ENCODE measurements at places on chromosomes 6 and 20.

- no peak for DNase-seq
These were observed 10.6 kb upstream of the WFDC8 start for GRCh38 chr20:45589725-45590124.

GRCh38 chr6:139881728-139882211 is 507.3 kb upstream of the CITED2 start:
- DNase-seq, result no peak

- no peak for DNase-seq
These were observed 21.9 kb downstream of the ECT2L start for GRCh38 chr6:138817799-138818198.

DNA sequence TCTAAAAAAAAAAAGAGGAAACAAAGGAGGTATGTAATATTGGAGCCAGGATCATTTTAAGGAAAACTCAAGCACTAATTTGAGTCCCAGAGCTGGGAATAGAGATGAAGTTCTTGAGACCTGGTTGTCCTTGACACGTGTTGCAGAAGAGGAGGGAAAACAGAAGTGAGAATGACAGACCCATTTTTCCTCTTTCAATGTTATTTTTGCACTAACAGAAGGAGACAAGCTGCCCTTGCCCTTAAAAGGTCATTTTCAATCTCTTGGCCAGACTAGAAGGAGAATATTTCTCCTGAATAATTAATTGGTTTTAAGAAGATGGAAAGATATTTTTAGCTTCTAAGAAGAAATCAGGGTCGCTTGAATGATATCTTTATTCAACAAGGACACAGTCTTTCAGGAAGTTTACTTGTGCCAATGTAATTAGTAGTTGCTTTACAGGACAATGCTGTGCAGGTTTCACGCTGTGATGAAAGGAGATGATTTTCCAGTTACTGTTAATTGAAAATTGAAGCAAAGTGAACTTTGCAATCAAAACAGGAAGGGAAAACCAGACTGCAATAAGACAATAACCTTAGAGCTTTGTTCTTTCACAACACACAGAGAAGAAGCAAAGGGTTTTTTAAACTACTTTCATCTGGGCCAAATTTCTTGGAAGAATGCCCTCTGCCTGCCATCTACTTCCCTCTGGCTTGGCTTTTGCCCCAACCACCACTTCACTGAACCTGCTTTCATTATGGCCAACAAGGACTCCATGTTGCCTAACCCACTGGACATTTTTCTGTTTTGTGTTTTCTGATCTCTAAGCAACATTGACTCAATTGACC is 107.8 kb upstream of the SHLD1 start:
- no peak for DNase-seq

DNA sequence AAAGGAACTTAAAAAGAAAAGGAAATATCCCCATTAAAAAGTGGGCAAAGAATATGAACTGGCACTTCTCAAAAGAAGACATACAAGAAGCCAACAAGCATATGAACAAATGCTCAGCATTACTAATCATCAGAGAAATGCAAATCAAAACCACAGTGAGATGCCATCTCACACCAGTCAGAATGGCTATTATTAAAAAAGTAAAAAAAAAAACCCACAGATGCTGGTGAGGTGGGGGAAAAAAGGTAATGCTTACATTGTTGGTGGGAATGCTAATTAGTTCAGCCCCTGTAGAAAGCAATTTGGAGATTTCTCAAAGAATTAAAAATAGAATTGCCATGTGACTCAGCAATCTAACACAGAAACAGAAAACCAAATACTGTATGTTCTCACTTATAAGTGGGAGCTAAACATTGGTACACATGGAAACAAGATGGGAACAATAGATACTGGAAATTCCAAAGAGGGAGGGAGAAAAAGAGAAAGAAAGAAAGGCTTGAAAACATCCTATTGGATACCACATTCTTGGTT is 437.1 kb downstream of the GRIK2 start:
- DNase-seq, result no peak

DNA sequence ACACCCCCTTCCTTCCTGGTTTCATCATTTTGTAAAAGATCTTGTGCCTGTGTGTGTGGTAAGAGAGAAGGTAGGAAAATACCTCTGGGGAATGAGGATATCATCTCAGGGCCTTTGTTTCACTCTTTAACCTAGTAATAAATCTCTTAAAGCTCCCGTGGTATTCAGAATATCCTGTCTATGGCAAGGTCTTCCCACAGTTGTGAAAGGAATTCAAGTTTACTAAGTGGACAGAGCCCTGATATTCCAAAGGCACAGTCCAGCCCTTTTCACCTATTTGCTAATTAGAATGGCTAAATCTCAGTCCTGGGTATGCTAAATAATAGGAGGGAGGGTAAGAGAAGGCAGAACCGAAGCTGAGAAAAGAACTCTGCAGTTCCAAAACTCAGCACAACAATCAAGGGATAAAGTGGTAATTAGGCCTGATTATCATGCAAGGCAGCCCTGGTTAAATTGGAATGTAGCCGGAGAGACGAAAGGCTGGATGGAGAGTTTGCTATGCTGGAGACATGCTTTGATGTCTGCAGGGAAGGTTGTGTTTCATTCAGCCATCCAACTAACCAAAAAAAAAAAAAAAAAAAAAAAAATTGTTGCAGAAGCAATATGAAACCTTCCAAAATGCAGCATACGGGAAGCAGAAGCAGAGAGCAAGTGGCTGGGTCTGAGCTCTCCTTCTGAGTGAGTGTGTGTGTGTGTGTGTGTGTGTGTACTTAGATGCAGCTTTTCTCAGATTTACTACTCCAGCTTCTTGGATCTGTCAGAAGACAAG is 28.5 kb upstream of the PIM1 start:
- peak; percentile 45 for DNase-seq

GRCh38 chr6:118744261-118744941 is 93.0 kb upstream of the CEP85L start:
- DNase-seq, result no peak

GRCh38 chr6:120965814-120966213 is 368.5 kb downstream of the TBC1D32 start:
- no peak for DNase-seq

DNA sequence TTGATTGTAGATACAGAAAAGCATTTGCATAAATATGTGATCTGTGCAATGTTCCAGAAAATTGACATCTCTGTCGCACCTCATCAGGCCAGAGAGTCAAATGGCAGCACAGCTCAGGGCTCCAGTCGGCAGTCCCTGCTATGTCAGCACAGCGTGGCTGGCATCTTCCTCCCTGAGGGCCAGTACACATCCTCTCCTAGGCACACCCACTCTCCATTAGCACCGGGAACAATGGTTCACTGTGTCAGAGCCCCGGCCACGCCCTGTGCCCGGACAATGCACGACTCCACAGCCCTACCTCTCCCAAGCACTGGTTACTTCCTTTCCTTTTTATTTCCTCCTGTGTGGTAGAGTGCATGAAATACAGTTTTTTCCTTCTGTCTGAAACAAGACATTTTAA is 114.9 kb downstream of the FOXC1 start:
- no peak for DNase-seq

- no peak for DNase-seq
These were observed 608.7 kb downstream of the TFAP2A start for GRCh38 chr6:9806195-9806594.

DNA sequence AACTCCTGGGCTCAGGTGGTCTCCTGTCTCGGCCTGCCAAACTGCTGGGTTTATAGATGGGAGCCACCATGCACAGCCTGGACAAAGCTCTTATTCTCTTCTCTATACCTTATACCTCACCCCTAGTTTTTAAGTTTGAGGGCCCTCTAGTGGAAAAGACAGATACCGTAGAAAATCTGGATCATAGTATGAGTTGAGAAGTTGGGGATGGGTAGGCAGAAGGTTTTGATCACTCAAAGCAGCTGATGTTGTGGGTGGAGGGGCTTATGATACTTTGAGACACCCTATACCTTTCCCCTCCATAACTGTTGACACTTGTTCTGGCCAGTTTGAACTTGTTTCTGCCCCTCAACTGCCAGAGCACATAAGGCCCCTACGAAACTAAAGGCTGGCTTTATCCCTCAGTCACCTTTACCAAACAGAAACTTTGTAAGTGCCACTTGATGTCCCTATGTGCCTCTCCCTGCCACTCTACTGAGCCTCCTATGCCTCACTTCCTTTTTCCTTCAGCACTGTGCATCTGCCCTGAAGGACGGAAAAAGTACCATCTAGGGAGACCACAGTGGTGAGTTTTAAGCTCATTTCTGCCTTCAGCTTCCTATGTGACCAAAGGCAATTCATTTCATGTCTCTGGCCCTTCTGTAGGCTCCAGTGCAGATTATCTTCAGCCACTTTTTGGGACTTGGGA is 28.6 kb downstream of the RALY start:
- DNase-seq, result no peak

DNA sequence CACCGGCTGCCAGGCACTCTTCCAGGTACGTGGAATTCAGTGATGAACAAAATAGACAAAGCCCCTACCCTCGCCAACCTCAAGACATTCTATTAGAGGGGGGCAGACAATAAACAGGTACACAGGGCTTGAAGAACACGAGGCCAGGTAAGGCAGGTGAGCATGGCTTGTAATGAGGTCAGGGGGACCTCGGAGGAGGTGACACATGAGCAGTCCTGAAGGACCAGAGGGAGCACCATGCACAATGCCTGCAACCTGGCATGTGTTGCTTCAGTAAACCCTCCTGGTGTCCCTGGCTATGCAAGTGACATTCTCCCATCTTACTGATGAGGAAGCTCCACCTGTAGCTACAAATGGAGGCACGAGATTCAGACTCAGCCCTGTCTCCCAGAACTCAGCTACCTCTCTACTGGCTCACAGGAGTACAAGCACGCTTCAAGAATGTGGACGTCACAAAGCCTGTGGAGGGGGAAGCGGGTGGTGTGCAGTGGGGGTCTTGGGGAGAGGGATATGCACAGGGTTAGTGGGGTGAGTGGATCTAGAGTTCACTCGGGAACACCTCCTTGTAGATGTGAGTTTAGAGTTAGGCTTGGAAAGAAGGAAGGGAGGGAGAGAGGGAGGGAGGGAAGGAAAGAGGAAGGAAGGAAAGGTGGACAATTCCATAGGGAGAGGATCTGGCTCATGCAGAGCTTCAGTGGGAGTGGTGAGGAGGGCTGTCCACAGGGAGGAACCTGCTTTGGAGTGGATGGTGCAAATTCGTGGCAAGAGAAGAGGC is 7.6 kb upstream of the MAPK13 start:
- DNase-seq, result no peak

DNA sequence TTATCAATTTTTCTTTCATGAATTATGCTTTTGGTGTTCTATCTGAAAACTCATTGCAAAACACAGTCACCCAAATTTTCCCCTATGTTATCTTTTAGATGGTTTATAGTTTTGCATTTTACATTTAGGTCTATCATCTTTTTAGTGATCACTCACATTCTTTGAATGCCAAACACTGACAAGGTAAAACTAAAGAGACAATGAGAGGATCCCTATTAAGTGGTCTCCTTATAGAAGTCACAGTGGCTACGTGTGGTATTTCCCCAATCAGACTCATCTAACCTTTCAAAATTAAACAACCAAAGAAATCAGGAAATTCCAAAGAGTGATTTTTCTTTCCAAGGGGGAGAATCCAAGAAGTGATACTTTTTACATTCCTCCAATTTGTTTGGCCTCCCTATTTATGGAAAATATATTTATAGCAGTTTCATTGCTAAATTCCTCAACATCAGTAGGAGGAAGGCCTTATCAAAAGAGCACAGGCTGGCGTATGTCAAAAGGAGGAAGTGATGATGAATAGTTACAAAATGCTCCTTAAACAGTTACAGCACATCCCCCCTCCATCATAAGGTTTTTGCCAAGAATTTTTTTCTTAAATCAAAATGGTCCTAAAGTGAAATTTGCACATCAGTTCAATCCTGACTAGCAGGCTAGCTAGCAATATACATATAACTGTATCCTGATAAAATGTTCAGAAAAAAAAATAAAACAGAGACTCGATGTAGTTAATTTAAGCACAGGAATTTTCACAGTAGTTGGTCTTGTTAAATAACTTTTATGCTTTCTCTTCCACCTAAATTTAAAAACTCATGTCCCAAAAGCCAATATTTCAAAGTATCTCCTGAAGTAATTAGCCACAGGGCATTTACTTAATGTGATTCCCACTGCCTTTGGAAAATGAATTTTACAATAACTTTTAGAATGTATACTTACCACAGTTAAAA is 76.2 kb upstream of the IPCEF1 start:
- DNase-seq, result no peak

DNA sequence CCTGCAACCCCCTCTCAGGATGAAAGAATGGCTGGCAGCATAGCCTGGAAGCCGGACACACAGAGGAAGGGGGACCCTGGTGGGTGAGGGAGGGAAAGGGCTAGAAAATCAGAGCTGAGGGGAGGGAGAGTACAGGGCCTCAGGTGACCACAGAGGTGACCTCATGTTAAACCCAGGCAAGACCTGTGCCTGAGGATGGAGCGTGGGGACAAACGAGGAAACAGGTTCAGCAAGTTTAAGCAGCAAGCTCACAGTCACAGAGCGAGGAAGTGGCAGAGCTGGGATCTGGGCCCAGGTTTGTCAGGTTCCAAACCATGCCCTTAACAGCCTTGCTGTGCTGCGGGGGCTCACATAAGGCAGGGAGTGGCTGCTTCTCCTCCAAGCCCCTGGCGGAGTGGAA is 4.0 kb upstream of the BPI start:
- DNase-seq, result no peak

DNA sequence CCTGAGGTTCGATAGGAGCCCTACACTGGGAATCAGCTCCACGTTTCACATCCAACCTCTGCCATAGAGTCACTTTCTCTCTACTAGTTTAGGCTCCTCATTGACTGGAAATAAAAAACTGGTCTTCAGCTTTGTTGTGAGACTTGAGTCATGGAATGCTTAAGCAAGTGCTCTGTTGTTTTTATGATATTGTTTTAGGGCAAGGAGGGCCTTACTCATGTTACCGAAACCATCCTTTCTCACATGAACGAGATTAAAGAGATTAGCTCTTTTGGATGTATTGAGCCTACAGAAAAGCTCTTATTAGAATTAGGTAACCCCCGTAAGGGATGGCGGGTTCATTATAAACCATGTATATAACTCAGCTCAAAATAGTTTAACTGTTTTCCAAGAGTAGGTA is 6.9 kb upstream of the MOCS1 start:
- no peak for DNase-seq

- no peak for DNase-seq
These were observed 21.7 kb downstream of the RIPK1 start for GRCh38 chr6:3090013-3090412.

GRCh38 chr20:52457826-52458225 is 266.2 kb upstream of the ZFP64 start:
- DNase-seq, result no peak
